T-helper 2 cell treated with Interferon-gamma antibody and Interleukin-4, amounts not matched to agents 100 ng/mL and 5 ng/mL, for 36 hours (primary cell): ENCODE measurements at places on chromosomes 1 and 21. TPM values are rescaled to one million over a fixed set of nuclear protein-coding genes. Genes with fewer than 3 reads are reported as not detected.

The DCST2 gene
- 0.16 and 0.23 TPM in 2 replicates for total RNA-seq

The TNFRSF4 gene
- 46.0 and 47.8 TPM in 2 replicates for total RNA-seq

The IL10 gene
- total RNA-seq, result 1.00 and 2.6 TPM in 2 replicates

The BRINP2 gene
- not detected in 2 replicates for total RNA-seq

The PHTF1 gene
- 24.5 TPM in 2 replicates for total RNA-seq

The BPNT1 gene
- 24.7 and 26.8 TPM in 2 replicates for total RNA-seq

The SLC44A3 gene
- total RNA-seq, result 0.30 TPM in 1 of 2 replicates, not detected in the other

The FAAH gene
- total RNA-seq, result 2.9 and 5.1 TPM in 2 replicates

The TMEM82 gene
- not detected in 2 replicates for total RNA-seq

The PLA2G2D gene
- total RNA-seq, result not detected in 2 replicates

The KRTAP20-3 gene
- not detected in 2 replicates for total RNA-seq

The CRYBG2 gene
- 1.1 and 1.2 TPM in 2 replicates for total RNA-seq

The GBP7 gene
- not detected in 2 replicates for total RNA-seq

The RGL1 gene
- total RNA-seq, result 2.7 and 3.1 TPM in 2 replicates

The TTC34 gene
- 1.3 and 1.7 TPM in 2 replicates for total RNA-seq

The OR2T35 gene
- total RNA-seq, result not detected in 2 replicates

The ERG gene
- total RNA-seq, result 0.05 TPM in 1 of 2 replicates, not detected in the other

The AMY1C gene
- total RNA-seq, result not detected in 2 replicates

The CAMK1G gene
- total RNA-seq, result not detected in 2 replicates

The BCL2L15 gene
- 3.4 and 3.7 TPM in 2 replicates for total RNA-seq

The FALEC gene
- total RNA-seq, result not detected in 2 replicates

The SAMSN1 gene
- 113 and 115 TPM in 2 replicates for total RNA-seq

The OPRD1 gene
- total RNA-seq, result not detected in 2 replicates

The RNU1-2 gene
- 2,343 and 2,397 TPM in 2 replicates for total RNA-seq

The SIM2 gene
- total RNA-seq, result 0.09 TPM in 1 of 2 replicates, not detected in the other

The ZNF687 gene
- 20.1 and 24.0 TPM in 2 replicates for total RNA-seq

The ATP6V1G3 gene
- total RNA-seq, result not detected in 2 replicates

The DDR2 gene
- total RNA-seq, result 0.11 and 0.16 TPM in 2 replicates

The GJA9 gene
- not detected in 2 replicates for total RNA-seq

The NBPF6 gene
- total RNA-seq, result 0.98 TPM in 1 of 2 replicates, not detected in the other

The EDARADD gene
- total RNA-seq, result 9.7 and 11.7 TPM in 2 replicates

The DIRAS3 gene
- total RNA-seq, result not detected in 2 replicates

The GNL2 gene
- total RNA-seq, result 68.9 TPM in 2 replicates

The KCND3 gene
- total RNA-seq, result not detected in 2 replicates

The FCRL6 gene
- total RNA-seq, result 0.25 TPM in 1 of 2 replicates, not detected in the other

The DMBX1 gene
- total RNA-seq, result 0.05 TPM in 1 of 2 replicates, not detected in the other

The DTL gene
- total RNA-seq, result 73.7 and 75.9 TPM in 2 replicates

The TRPM2 gene
- total RNA-seq, result 17.8 and 20.6 TPM in 2 replicates

The FAM163A gene
- not detected in 2 replicates for total RNA-seq

The CFHR5 gene
- not detected in 2 replicates for total RNA-seq

The IFNLR1 gene
- 2.5 and 2.7 TPM in 2 replicates for total RNA-seq

The GABRD gene
- 0.18 TPM in 1 of 2 replicates, not detected in the other for total RNA-seq

The SLC16A4 gene
- 0.09 and 0.23 TPM in 2 replicates for total RNA-seq

The FOXD2 gene
- 0.23 and 0.27 TPM in 2 replicates for total RNA-seq

The RASSF5 gene
- 190 and 199 TPM in 2 replicates for total RNA-seq

The PKP1 gene
- total RNA-seq, result not detected in 2 replicates

The GSTM3 gene
- 6.4 and 9.2 TPM in 2 replicates for total RNA-seq

The MYBPH gene
- total RNA-seq, result not detected in 2 replicates

The SMCP gene
- total RNA-seq, result not detected in 2 replicates

The CLSTN1 gene
- 99.0 and 100 TPM in 2 replicates for total RNA-seq

The NR1I3 gene
- not detected in 2 replicates for total RNA-seq
